Substantia nigra (tissue), 51 donors: ENCODE measurements at places on chromosomes 4 and X.

DNA sequence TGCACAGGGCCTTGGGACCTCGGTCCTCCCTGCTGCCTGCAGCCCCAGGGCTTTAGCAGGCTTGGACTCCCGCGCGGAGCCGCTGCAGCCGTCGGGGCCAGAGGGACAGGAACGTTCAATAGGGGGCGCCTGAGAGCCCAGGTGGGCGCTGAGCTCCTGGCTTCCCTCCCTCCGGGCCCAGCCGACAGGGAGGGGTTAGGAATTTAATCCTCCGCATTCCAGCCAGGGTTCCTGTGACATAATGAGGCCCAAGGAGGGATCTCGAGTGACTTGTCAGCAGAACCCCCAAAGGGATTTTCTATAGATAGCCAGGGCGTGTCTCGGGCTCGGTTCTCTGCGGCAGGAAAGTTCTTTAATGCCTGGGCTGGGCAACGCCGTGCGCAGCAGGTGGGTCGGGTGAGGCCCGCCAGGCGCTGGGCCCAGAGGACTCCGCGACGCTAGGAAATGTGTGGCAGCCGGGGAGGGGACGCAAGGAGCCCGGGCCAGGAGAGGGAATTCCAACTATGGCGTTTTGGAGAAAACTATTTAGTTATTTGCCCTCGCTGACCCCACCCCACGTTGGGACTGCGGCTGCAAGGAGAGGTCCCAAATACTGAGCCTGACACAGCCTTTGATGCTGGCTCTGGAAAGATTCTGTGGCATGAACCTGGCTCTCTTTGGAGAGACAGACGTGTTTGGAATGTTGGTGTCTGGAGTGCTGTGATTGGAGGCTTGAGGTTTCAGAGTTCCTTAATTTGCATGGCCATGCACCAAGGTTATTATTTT is 285.2 kb upstream of the GATB start:
- no peak for DNase-seq

DNA sequence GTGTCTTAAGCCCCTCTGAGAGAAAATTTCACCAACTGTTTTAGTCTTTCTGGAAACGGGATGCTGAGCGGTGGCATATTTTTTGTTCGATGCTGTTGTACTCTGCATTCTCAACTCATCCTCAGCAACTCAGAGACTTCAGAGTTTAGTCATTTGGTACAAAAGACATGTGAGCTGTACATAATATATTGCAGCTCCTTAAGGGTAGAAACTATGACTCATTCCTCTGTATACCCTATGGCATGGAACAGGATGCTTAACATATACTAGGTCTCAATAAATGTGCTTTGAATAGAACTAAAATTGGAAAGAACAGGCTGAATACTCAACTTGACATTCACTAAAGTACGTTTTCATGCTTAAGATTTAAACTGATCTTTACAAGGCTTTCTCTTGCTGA is 130.5 kb upstream of the SLITRK2 start:
- no peak for DNase-seq

GRCh38 chr4:126344472-126344871 is 1029.7 kb downstream of the FAT4 start:
- no peak for DNase-seq

GRCh38 chrX:78548012-78548411 is 111.1 kb downstream of the RTL3 start:
- DNase-seq = no peak

- no peak for DNase-seq
Measured at GRCh38 chr4:7147261-7147660, 45.1 kb upstream of the SORCS2 start.

GRCh38 chrX:96843566-96843965 is 40.1 kb upstream of the RPA4 start:
- DNase-seq = no peak

- no peak for DNase-seq
Measured at GRCh38 chr4:33193109-33193508, 2472.9 kb downstream of the PCDH7 start.

- no peak for DNase-seq
Measured at GRCh38 chr4:23931489-23931830, 41.6 kb upstream of the PPARGC1A start.

DNA sequence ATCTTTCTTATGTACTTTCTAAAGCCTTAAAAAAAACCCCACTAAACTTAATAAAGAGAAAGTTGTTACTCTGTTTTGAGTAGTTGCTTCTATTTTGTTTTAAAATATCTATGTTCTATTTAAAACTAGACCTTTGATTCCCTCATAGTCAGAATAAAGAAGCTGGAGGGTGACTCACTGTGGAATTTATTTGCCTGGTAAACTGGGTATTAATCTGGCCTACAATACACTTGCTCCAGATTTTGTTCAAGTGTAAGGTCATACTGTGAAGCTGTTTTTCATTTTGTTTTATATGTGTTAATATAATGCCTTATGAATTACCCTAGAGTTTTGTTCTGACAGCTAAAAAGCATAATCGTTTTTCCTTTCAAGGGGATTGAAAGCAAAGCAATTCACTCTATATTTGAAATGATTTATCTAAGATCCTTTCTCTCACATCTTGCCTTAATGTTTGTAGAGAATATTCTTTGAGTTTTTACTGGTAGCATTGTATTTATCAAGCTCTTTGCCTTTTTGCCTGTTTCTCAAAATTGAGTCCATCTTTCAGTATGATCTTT is 277.4 kb upstream of the PITX2 start:
- DNase-seq = no peak

DNA sequence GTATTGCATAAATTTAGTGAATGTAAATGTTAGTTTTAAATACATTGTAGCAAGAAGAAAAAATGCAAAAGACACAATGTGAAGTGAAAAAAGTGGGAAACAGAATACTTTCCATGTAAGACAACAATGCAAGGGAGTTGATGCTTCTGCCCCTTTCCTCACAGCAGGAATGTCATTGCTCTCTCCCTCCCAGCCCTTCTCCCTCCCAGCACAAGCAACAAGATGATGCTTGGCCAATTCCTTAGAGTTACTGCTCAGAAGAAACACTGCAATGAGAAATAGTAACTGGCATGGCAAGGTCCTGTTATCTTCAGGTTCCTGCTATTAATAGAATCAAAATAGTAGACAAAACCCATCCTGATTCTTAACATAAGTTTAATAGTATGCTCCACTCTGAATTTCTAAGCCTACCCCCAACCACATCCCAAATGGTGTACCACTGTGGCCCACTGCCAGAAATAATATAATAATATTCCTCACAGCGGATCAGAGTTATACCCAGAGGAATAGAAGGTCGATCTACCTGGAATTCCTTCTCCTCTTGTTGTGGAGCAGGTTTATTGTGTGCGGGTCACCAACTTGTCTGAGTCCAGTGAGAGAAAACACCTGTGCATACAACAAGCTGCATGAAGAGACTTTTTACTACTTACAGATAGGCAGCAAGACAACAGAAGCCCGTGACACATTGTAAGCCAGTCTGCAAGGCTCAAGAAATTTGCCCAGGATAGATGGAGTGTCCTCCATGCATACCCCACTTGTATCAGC is 69.8 kb upstream of the SLC7A11 start:
- no peak for DNase-seq

DNA sequence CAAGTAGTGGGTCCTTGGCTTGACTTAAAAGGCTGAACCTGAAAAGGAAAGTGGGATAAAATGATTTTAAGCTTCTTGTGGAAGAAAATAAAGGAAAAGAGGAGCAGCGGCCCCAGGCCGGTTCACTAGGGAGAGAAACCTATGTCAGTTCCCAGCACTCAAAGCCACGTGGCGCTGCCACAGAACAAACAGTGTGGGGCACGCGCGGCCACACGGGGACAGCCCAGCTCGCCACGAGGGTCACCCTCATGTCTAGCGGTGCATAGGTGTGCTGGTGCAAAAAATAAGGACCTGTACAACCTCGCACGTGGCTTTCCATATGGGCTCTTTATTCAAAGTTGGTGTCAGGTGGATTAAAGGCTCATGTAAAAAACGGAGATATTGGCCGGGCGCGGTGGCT is 17.1 kb downstream of the MSANTD1 start:
- DNase-seq = no peak

DNA sequence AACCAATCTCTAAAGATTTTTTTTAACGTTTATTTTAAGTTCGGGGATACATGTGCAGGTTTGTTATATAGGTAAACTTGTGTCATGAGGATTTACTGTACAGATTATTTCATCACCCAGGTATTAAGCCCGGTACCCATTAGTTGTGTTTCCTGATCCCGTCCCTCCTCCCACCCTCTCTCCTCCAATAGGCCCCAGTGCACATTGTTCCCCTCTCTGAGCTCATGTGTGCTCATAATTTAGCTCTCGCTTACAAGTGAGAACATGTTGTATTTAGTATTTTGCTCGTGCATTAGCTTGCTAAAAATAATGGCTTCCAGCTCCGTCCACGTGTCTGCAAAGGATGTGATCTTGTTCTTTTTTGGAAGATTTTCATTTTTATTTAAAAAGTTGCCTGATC is 2309.4 kb upstream of the AGA start:
- no peak for DNase-seq

GRCh38 chr4:94944726-94945125 is 187.0 kb downstream of the BMPR1B start:
- no peak for DNase-seq

DNA sequence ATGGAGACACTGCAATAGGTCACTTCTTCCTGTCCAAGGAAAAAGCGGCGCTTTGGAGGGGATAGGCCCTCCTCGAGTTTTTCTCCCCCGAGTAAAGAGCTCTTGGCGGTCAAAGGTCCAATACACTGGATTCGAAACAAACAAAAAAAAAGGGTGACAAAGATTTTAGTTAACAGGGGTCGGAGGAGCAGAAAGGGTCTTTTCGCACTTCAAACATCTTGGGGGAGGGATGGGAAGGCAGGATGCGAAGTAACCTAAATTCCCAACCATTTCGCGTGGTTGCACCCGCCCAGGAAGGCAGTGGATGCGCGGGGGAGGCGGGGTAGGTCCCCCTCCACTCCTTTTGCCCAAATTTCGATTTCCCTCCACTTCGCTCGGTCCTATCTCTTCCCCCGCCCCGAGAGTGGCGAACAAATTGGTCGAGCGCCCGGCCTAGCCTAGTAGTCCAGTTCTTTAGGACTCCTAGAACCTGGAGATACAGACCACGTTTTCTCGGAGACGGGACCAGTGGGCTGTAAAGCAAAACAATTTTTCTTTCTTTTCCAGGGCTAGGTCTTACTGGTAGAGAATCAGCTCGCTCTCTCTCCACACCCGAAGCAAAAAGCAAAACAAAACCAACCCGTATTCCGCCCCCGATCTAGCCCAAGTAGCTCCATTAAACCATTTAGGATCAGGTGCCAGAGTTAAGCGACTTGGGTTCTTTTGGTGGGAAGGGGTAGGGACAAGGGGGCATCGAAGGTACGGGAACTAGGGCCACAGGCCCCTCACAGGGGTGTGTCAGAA is 2.0 kb upstream of the STAG2 start:
- peak; percentile 9 for DNase-seq

GRCh38 chr4:185566972-185567371 is 31.7 kb upstream of the PDLIM3 start:
- no peak for DNase-seq

GRCh38 chr4:53682196-53682595 is 90.9 kb upstream of the LNX1 start:
- DNase-seq = no peak

DNA sequence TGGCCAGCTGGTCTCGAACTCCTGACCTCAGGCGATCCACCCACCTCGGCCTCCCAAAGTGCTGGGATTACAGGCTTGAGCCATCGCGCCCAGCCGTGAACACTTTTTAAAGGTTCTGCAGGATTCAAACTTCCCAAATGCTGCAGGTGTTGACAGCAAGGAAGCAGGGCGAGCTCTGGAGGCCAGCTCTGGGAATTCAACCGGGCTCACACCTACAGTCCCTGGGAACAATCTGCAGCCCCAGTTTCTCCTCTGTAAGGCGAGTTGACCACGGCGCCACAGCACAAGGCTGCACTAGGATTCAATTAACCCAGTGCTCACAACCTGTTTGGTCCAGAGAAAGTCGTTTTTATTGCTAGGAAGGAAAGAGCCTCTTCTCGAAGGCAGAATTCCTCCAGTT is 1.6 kb downstream of the MTNR1A start:
- DNase-seq = no peak

DNA sequence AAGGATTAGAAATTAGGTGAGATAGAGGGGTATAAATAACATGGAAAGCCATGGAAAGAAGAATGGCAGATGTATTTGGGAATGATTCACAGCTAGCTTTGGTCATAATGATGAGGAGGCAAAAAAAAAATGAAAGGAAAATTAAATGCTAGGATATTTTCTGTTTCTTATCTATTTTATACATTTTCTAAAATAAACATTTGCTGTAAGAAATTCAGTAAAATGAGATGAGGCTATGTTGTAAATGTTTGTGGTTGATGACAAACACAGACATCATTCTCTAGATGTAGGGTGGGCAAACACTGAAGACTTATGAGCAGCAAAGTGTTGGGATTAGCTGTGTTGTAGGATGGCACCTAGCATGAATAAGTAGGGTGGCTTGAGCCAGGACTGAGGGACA is 407.1 kb downstream of the IL15 start:
- no peak for DNase-seq

DNA sequence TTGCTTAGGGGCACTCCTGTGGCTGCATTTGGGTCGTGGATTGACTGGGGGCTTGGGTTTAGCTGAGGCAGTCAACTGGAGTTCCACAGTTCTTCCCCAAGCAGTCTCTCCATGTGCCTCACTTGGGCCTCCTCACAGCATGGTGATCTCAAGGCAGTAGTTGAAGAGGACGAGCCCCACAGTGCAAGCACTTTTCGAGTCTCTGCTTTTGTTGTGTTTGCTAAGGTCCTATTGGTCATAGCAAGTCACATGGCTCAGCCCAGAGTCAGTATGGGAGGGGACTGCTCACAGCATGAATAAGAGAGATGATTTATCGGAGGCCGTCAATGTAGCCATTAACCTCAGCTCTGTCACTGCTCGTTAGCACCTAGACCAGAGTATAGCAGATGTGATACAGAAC is 29.7 kb downstream of the BMX start:
- no peak for DNase-seq
